ENCODE measurements at places on chromosomes 4 and X. TPM values are rescaled to one million over a fixed set of nuclear protein-coding genes. Genes with fewer than 3 reads are reported as not detected.
A peak's percentile ranks its signal among the peaks of the same experiment; 100 is the strongest.

The MAGEA2 gene
- not detected for total RNA-seq

The CORIN gene
- 180 TPM for total RNA-seq

- DNase-seq = peak; percentile 61
- no peaks in the 10 kb centered on the region for H3K27me3 ChIP-seq
- peak overlapping the region; percentile 98 for H3K27ac ChIP-seq
- no peaks in the 10 kb centered on the region for H3K4me1 ChIP-seq
- peak overlapping the region; percentile 90 for H3K4me3 ChIP-seq
- no peaks in the 10 kb centered on the region for H3K36me3 ChIP-seq
Observed at GRCh38 chr4:140755774-140756318, 339 bp downstream of the TBC1D9 start.

The NMU gene
- total RNA-seq = 0.47 TPM

- no peaks in the 10 kb centered on the region for H3K27me3 ChIP-seq
- H3K27ac ChIP-seq = no peak overlapping the region
- DNase-seq = no peak
- H3K36me3 ChIP-seq = no peaks in the 10 kb centered on the region
Observed at GRCh38 chr4:43481526-43481925, 589.0 kb downstream of the GRXCR1 start.

All from right atrium auricular region (tissue), 2 donors.